ENCODE measurements at places on chromosomes 16 and 17. TPM values are rescaled to one million over a fixed set of nuclear protein-coding genes. Genes with fewer than 3 reads are reported as not detected.
A peak's percentile ranks its signal among the peaks of the same experiment; 100 is the strongest.

DNA sequence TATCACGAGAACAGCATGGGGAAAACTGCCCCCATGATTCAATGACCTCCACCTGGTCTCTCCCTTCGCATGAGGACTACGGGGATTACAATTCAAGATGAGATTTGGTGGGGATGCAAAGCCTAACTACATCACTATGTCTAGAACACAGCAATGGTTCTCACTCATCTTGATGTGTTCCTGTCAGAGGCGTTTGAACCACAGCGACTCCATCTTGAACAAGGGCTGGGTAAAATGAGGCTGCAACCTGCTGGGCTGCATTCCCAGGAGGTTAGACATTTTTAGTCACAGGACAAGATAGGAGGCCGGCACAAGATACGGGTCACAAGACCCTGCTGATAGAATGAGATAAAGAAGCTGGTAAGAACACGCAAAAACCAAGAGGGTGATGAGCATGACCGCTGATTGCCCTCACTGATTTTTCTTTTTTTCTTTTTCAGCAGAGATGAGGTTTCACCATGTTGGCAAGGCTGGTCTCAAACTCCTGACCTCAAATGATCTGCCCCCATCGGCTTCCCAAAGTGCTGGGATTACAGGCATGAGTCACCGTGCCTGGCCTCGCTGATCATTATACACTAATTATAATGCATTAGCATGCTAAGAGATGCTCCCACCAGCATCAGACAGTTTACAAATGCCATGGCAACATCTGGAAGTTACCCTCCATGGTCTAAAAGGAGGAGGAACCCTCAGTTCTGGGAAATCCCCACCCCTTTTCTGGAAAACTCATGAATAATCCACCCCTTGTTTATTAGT, 3.0 kb upstream of the PPY start:
- peaks cover 4% of the 10 kb centered on the region for H3K4me1 ChIP-seq
- no peak overlapping the region for H3K4me3 ChIP-seq
- no peaks in the 10 kb centered on the region for H3K36me3 ChIP-seq
- peaks cover 4% of the 10 kb centered on the region for H3K27me3 ChIP-seq
- DNase-seq: no peak

- no peaks in the 10 kb centered on the region for H3K4me1 ChIP-seq
- no peak overlapping the region for H3K27ac ChIP-seq
- H3K27me3 ChIP-seq: peaks cover 28% of the 10 kb centered on the region
- DNase-seq: peak; percentile 50
- H3K4me3 ChIP-seq: peak overlapping the region; percentile 53
These were observed 88.2 kb downstream of the IRF8 start for GRCh38 chr16:85986931-85987749.

DNA sequence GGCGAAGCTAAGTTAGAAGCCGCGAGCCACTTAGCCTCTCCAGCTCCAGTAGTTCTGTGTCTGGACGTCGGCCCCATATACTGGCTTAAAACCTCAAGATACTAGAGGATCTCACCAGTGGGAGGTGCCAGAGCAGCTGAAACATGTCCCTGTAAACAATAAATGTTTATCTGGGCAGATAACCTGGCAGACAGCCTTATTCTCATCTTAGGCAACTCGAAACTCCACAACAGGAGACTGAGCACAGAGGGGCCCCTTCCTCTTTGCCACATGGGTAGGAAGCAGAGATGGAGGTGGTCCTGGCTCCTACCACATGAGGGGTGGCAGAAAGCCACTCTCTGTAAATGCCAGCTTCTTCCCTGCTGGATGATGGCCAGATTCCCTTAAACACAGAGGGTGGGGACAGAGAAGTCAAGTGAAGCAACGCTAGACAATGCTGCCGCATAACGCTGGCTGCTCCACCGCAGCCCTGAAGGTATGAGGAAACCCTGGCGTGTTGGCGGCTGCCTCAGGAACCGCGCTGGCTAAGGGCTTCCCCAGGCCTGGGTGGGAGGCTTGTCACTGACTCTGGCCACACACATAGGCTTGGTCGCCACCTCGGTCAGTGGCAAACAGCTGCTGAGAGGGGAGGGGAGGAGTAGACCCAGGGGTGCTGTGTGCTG, 67.9 kb downstream of the HIC1 start:
- no peaks in the 10 kb centered on the region for H3K27me3 ChIP-seq
- peak overlapping the region; percentile 75 for H3K27ac ChIP-seq
- H3K4me1 ChIP-seq: peaks cover 34% of the 10 kb centered on the region
- H3K4me3 ChIP-seq: peak overlapping the region; percentile 32
- DNase-seq: peak; percentile 83

DNA sequence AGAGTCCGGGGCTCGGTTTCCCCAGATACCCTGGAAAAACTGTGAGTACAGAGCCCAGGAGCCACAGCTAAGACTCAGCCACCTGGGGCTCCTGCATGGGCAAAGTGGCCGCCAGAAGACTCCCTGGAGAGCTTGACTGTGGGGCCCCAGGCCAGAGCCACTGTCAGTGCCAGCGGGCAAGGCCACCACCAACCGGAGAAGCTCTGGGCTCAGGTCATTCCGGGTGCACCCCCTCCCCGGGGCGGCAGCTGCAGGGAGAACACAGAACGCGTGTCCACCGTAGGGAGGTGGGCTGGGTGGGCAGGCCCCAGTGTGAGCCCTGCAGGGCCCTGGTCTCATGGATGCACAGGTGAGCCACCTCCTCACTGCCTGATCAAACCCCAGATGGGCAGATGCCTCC, 22.3 kb upstream of the RBFOX3 start:
- no peak overlapping the region for H3K27ac ChIP-seq
- H3K4me3 ChIP-seq: no peak overlapping the region
- DNase-seq: no peak
- no peaks in the 10 kb centered on the region for H3K4me1 ChIP-seq

- no peak overlapping the region for H3K4me3 ChIP-seq
- DNase-seq: peak; percentile 17
- H3K4me1 ChIP-seq: peaks cover 9% of the 10 kb centered on the region
- peaks cover 42% of the 10 kb centered on the region for H3K36me3 ChIP-seq
These were observed 28.4 kb upstream of the SLC25A19 start for GRCh38 chr17:75317671-75318070.

The KCNJ2 gene
- 5.1 TPM for total RNA-seq

- peak overlapping the region; percentile 16 for H3K27ac ChIP-seq
- no peaks in the 10 kb centered on the region for H3K27me3 ChIP-seq
- peaks cover 35% of the 10 kb centered on the region for H3K36me3 ChIP-seq
These were observed 46.8 kb downstream of the REXO5 start for GRCh38 chr16:20853143-20853542.

DNA sequence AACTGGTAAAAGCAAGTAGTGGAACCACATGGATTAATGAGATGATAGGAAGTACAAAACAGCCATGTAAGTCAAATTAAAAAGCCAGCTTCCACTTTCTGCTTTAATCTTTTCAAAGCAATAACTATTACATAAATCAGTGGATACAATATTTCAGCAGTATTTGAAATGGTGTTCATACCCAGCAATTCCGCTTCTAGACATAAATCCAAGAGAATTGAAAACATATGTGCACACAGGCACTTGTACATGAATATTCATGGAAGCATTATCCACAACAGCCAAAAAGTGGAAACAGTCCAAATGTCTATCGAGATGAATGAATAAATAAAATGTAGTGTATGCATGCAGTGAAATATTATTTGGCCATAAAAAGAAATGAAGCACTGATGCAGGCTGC, 27.4 kb downstream of the SLFN12L start:
- H3K4me3 ChIP-seq: no peak overlapping the region
- no peak for DNase-seq
- peaks cover 12% of the 10 kb centered on the region for H3K27me3 ChIP-seq
- no peaks in the 10 kb centered on the region for H3K36me3 ChIP-seq
- no peak overlapping the region for H3K27ac ChIP-seq

All from osteoblast (primary cell).